ENCODE measurements at places on chromosomes 7 and 10.
A peak's percentile ranks its signal among the peaks of the same experiment; 100 is the strongest.

GRCh38 chr7:140650367-140650766 lies 9.8 kb upstream of the DENND2A start:
- no peak for DNase-seq

DNA sequence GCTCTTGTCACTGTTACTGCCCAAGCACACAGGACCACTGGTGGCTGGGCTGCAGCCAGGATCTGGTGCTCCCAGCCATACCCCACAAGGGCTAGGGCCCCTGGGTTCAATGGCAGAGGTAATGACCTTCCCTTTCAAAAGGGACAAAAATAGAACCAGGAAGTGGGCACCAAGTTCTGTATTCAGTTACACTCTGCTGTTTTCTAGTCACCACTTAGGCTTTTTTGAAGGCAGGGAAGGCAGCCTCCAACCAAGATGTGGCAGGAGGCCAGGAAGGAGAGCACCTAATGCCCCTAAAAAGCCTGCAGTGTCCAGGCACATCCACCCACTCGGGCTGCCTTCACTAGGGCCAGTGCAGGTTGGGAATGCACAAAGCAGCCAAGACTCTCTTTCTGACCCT lies 47.8 kb downstream of the NOD1 start:
- DNase-seq: no peak

GRCh38 chr7:6121141-6121540 lies 90.0 kb downstream of the ANKRD61 start:
- no peak for DNase-seq

DNA sequence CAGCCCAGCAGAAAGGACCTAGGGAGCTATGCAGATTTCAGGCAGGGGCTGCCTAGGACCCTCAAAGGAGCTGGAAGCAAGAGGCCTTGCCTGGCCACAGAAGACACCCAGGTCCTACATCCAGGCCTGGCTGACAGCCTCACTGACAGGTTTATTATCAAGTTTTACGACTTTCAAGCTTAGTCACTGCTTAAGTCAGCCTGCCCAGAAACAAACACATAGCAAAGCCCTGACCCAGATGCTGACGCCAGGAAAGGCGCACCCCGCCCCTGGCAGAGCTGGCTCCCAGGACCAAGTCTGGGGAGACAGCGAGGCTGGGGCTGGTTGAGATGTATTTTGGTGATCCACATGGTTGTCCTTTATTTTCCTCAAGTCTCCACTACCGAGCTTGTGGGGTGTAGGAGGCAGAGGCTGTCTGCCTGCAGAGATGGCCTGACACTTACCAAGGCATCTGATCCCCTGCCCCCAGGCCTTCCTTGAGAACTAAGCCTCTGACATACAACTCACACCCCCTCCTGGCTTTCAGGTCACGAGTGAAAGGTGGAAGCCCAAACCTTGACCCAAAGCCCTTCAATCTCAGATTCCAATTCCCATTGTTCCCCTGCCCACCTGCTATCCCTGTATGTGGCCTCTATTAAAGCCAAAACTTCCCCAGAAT lies 80.7 kb upstream of the EMX2 start:
- DNase-seq: no peak

DNA sequence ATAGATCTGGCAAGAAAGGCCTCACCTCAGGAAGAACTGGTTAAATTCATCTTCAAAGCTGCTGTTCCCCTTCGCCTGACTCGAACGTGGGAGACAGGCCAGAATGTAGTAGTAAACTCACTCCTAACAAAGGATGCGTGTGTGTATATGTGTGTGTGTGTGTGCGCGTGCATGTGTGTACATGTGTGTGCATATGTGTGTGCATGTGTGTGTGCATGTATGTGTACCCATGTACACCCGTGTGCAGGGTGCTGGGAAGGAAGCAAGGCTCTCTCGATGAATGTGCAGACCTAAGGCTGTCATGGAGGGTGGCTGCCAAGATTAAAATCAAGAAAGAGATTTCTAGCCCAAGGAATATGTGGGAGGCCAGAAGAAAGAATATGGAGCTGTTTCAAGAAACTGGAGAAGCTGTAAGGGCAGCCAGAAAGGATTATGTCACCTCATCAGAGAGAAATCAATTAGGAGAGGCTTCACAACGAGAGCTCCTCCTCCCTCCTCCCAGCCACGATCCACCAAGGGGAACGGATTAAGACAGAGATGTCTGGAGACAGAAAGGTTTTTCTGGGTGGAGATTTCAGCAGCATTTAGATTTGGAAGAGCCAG lies 34.0 kb upstream of the LBX1 start:
- no peak for DNase-seq

DNA sequence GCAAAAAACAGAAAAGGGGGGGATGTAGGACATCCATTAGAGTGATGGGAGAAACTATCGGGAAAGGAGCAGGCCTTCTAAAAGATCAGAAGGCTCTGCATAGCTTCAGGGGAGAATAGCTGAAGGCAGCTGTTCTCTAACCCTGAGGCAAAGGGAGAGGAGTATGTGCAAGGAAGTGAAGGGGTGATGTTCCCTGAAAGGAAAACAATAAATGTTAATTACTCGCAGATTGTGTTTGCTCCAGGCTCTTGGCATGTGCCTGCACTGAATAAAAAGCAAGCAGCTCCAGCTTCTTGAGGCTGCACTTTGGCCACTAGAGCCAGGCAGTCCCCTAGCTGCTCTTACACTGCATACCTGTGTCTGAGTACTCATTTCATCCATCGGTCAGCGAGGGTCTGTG lies 14.4 kb upstream of the STARD3NL start:
- no peak for DNase-seq

DNA sequence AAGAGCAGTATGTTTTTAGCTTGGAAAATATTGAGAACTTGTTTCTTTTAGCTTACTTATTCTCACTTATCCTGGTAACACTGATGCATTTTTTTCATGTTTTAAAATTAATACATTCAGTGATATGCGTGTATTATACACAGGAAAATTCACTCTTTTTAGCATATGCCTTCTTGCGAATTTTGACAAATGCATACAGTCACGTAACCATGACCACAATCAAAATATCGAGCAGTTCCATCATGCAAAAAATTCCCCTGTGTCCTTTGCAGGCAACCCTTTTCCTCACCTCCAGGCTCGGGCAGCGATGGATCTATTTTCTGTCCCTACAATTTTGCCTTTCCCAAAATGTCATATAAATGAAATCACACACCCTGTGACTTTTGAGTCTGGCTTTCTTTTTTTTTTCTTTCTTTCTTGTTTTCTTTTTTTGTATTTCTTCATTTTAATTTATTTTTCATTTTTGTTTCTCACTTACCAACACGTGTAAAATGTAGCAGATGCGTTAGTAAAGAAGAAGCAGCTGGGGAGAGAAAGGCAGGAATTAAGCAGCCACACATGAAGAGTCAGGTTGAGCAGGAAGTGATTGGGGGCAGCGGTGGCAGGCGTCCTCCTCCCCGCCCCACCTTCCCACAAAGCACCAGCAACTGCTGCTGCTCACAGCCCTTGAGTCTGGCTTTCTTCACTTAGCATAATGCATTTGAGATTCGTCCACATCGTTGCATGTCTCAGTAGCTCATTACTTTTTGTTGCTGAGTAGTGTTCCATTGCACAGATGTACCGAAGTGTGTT lies 29.9 kb downstream of the ADRB1 start:
- no peak for DNase-seq

GRCh38 chr10:79932841-79933379 lies 16.0 kb downstream of the SFTPD start:
- DNase-seq: no peak

DNA sequence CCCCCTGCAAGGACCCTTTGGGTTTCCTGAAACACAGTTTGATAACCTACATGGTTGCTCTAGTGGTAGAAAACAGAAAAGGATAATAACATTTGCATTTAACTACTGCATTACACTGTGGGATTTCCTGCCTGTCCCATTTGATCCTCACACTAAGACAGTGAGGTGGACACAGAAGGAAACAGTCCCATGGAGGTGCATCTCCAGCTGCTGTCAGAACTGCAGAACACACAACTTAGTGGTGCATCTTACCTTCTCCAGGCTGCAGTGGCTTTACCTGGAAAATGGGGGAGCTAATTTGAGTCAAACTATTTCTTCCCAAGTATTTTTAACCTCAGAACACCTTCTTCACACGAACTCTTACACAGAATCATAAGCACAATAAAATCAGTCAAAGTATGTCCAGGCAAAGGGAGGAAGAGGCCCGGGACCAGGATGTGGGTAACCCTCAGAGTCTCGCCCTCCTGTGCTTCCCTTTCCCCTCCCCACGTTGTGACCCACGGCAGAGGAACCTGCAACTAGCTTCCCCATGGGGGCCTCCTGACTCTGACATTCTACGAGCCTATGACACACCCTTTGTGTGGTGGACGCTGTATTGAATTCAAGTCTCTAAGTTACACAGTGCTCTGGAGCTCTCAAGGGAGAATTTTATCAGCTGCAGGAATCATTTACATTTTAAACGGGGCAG lies 33.7 kb downstream of the SCRN1 start:
- DNase-seq: no peak

- DNase-seq: no peak
These were observed at the start of gene HOXA10 for GRCh38 chr7:27173956-27174873. Gene HOXA10 (minus strand): TSS chr7:27174320. CDS start chr7:27174306, 14 bp downstream.

DNA sequence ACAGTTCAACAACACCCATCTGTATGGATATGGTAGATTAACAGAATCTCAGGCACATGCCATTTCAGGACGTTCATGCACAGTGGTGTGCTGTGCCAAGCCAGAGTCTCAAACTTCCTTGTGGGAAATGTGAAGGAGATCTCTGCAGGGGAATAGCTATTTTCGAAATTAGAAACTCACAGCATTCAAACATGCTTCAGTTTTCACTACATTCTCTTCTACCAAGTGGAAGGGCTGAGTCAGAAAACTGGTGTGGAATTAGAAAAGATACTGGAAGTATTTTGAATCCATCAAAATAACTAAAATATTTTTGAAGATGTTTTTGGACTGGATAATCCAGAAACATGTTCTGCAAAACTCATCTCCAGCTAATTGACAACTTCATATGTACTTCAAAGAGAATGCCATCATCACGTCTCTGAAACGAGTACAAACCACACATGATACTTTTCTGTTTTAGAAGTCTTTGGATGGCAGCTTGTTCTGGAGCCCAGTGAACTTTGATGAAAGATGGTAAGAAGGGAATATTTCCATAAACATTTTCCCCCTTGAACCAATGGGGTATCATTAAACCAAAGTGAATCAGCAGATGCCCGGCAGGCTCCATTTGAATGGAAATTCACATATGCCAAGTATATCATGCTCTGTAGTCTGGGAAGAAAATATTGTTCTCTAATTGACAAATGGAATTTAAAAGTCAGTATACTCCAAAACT lies 616.3 kb upstream of the IGFBP3 start:
- DNase-seq: no peak

- DNase-seq: no peak
These were observed 6.5 kb downstream of the CPVL start for GRCh38 chr7:29139796-29140195.

DNA sequence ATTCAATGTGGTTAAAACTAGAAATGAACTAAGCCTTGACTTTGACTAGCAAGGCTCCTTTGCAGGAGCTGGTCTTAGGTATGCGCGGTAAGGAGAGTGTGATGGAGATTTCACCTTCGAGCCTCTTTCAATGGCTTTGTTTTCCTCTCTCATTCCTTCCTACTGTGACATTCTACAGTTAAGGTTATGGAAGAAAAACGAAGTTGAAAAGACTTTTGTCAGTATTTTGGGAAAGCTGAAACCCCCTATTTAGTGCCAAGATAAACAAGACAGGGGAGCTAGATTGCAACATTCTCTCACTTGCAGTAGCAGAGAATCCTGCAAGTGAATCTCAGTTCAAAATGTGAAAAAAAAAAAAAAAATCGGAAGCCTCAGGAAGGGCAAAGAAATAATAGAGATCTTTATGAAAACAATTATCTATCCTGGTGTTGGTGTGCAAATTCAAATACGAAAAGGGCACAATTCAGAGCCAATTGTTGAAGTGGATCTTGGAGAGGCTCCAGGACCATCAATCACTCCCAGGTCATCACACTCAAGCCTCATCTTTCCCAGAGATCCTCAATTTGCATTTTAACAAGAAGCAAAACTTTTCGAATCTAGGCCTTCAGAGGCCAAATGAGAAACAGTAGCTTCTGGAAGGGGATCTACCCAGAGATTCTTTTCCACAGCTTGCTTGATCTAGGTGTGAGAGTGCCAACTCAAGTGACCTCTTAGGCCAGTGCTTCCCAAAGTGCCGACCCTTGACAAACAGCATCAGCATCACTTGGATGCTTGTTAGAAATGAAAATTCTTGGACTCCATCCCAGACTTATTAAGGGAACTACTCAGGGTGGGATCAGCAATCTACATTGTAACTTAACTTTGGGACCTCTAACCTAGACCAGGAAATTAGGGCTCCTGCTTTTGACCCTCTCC lies 163.8 kb downstream of the INHBA start:
- no peak for DNase-seq

- DNase-seq: peak; percentile 49
These were observed 364 bp downstream of the ZNF518A start for GRCh38 chr10:96130326-96130995.

DNA sequence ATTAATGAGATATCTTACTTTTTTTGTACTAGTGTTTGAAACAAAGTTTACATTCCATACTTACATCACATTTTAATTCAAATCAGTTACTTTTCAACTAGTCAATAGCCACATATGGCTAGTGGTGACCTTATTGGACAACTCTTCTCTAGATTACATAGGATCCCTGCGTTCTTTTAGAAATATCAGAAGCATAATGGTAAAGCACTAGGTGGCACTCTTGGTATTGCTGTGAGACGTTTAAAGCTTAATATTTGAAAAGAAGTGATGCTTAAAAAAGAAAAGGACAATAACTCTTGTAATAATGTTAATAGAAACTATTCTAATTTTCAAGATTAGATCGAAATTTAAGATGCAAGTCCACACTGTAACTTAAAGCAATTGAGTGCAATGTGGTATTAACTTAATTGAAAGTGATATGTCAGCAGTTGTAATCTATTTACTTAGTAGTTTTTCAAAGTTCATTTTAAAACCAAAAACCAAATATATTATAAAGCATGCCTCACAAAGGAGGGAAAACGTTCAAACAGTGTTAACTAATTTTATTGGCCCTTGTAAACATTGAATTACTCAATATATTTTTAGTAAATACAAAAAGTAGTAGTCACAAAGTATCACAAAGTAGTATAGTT lies 339.1 kb downstream of the ATRNL1 start:
- no peak for DNase-seq

GRCh38 chr7:90290244-90291113 lies 30.6 kb downstream of the FAM237B start:
- no peak for DNase-seq

DNA sequence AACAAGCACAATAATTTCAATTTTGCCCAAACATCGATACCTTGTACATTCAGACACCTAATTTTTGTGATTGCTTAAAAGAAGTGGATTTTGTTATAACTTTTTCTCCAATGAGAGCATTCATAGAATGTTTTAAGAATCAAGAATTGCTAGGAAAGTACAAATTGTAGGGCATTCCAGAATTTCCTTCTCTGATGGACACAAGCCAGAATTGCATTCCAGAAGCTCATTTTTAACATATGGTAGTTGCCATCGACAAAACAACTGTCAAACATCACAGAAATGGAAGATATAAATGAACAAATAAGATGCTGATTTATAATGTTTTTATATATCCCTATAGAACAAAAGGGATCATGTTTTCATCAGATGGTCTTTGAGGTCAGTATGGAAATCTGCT lies 258.4 kb upstream of the NPVF start:
- DNase-seq: no peak
